CD4-positive, alpha-beta T cell treated with Interleukin-6 at 100 ng/mL for 8 hours (primary cell): ENCODE measurements at places on chromosomes 7 and 10.

GRCh38 chr10:86628311-86628710 is 26.0 kb upstream of the OPN4 start:
- no peak for DNase-seq

- no peak for DNase-seq
Observed at GRCh38 chr7:120837599-120837998, 20.3 kb downstream of the TSPAN12 start.

GRCh38 chr10:110218632-110219031 is 11.2 kb downstream of the MXI1 start:
- no peak for DNase-seq

GRCh38 chr10:42939685-42940366 is 137.0 kb upstream of the RET start:
- no peak for DNase-seq

DNA sequence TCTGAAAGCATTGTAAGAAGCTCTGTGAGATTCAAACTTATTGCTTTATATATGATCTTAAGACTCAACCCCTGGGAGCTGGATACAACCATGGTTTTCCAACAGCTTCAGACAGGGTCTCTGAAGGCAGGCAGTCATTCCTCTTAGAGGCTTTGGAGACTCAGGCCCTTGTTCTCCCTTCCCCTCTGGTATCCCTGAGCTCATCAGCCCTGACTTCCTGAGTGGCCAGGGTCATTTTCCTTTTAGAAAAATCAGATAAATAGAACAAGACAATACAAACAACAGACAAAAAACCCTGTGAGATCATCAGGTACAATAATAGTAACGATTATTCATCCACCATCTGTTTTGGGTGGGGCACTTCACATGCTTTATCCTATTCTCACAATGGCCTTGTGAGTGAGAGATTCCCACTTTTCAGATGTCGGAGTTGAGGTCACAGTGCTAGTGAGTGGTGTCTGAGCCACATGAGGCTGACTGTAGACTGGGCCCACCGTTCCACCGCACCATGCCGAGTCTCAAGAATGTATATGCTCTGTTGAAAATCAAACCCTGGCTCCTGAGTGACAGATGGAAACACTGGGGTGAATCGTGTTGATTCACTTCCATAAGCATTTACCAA is 144.2 kb downstream of the CXCL12 start:
- DNase-seq = no peak

GRCh38 chr7:1209097-1209496 is 23.6 kb upstream of the UNCX start:
- no peak for DNase-seq

GRCh38 chr10:102613785-102614184 is 30.5 kb upstream of the TRIM8 start:
- DNase-seq = no peak

DNA sequence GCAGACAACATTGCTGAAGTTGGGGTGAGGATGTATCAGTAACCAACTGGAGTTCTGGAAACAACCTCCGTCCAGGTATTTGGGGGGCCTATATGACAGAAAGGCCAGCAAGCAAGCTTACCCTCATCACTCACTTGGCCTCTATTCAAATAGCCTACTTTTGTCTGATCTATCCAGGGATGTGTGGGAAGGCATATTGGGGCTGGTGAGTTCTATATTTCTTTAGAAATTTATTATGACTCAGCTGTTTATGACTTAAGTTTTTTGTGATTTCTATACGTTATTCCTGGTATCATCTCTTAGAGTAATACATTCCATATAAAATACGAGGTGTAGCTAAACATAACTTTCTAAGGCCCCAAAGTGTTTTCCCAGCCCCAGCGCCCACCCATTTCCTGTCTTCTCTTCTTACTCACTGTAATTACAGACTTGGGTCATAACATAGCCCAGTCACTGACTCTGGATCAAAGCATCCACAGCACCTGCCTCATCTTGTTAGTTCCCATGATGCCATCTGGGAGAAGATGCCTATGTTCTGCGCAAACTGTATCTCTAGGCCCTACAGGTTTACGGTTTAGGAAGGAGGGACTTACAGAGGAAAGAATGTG is 18.1 kb downstream of the GARS1 start:
- DNase-seq = no peak

DNA sequence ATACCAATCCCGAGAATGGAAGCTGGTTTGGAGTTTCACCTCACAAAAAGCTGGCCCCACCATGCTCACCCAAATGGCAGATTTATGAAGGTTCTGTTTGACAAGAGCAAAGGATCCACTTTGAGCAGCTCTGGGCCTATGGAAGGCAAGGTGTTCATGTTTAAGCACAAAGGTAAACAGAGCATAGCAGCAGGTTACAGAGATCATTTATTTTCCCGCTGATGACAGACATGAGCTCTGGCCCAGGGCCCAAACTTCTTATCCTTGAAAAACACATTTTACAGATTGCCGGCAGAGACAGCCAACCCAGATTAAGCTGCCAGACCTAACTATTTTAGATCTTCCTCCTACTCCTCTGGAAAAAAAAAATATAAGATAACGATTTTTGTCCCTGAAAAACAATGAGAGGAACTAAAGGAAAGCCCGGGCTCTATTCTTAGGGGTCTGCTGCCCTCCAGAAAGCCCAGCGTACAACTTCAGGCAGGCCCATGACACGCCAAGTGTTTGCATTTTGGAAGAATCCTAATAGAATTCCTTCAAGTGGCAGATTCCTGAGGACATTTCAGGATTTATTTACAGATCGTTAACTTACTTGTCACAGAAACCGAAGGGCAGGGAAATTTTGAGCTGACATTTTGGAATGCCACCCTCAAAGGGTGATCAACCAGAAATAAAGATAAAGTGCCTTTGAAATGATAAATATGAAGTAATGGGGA is 40.0 kb downstream of the SYPL1 start:
- no peak for DNase-seq

DNA sequence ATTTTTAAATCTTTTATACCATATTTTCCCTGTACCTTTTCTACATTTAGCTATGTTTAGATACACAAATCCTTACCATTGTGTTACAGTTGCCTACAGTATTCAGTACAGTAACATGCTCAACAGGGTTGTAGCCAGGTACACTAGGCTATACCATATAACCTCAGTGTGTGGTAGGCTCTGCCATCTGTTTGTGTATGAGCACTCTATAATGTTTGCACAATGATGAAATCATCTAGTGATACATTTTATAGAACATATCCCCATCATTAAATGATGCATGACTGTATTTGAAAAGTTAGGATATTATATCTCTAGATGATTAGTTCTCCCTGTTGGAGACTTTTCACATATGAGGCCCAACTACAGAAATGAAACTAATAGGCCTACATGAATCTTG is 188.6 kb downstream of the STK31 start:
- no peak for DNase-seq

DNA sequence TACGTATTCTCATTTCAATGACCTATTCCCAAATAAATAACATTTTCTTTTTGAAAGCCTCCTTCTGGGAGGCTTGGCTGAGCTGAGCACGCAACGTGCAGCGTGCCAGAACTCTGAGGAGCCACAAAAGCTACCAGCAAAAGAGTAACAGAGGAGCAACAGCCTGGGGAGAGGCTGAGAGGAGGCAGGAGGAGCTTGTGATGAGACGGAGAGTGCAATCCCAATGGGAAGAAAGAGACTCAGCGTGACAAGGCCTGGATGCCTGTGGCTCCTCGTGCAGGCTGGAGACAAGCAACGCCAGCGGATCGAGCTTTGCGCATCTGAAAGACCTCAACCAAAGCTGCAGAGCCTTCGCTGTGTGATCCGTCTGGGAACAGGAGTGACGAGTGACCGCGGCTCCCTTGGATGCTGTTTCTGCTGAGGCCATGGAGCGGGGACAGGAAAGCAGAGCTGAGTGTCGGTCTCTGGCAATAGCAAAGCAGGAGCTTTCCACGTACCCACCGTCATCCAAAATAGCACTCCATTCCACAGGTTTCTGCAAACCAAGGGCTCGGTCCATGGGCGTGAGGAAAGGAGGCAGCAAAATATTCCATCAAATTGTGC is 171.7 kb upstream of the PFKP start:
- DNase-seq = no peak

DNA sequence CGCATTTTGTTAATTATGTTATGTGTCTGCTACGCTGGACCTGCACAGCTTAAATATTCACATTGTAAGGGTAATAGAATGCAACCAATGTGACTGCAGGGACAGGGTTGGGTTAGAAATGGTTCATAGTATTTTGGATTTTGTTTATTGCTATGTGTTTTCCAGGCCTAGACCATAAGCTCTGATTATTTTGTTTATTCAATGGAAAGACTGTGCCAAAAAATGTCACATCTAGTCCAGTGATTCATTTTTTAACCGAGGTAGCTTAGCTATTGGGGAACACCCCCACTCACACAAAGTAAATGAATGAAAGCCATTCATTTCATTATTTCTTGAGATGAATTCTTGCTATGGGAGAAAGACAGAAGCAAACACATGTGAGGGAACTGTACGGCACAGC is 516.5 kb upstream of the ANKRD30A start:
- DNase-seq = no peak

GRCh38 chr7:5470816-5471215 is 47.2 kb upstream of the TNRC18 start:
- no peak for DNase-seq

- DNase-seq = no peak
Observed at GRCh38 chr7:5495581-5496375, 72.1 kb upstream of the TNRC18 start.

GRCh38 chr7:144391823-144392255 is 11.7 kb downstream of the NOBOX start:
- peak; percentile 57 for DNase-seq

DNA sequence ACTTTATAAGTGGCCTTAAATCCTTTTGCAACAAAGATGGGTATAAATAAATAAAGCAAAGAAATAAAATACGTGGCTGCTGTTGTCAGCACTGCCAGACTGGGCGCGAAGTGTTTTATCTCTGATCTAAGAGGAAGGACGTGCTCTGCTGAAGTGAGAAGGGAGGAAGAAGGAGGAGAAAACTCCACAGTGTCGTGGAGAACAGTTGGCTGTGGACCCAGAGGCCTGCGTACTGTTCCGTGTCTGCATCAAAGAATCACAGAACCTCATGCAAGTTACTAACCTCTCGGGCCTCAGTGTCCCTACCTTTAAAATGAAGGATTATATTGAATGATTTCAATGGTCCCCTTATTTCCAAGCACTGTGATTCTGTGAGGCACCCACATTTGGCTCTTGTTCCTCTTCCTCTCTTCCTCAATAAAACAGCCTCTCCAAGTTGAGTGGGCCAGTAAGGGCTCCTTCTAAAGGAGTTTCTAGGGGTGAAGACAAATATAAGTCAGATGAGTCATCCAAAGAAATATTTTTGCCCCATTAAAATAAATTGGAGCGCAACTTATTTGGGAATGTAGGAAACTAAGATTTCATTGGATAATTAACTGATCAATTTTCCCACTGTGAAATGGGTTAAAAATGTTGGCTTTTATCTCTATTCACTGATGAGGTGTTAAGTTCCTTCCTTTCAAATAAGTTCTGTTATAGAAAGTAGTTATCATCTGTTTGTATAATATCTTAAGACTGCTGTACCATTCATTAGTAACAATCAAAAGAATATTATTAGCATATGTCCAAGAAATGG is 126.9 kb upstream of the EFCAB10 start:
- peak; percentile 25 for DNase-seq

DNA sequence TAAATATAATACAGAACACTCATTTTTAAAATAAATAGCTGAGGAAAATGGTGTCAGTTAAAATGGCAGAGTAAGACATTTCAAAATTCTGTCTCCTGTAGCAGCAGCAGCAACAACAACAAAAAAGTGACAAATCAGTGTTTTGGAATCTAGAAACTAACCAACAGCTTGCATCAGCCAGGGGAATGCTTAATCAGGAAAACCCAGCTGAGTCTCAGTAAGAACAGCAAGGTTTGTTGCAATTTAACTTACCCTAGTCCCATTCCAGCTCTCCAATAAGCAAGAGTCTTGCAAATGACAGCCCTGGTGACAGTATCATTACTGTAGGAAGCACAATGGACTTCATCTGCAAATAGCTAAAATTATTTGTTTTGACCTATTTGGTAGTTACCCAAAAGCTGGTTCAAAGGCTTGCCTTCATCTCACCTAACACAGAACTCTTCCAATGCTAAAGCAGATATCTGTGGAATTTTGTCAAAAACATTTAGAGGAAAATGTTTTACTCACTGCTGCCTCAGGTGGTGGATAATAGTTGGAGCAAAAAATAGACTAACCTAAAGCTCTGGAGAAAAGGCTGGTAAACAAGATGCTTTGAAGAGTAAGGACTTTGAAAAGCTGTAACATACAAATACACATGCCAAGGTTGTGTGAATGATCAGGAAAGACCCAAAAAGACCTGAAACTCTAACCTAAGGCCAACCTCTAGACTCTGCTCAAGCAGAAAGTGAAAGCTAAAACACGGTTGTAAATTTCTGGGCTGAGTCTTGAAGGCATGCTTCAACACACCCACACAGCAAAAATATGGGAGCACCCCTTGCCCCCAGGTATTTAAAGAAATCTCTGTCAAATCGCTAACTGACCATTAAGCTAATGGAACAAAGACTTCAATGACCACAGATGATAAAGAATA is 9.9 kb upstream of the ARHGAP22 start:
- DNase-seq = no peak

- no peak for DNase-seq
Observed at GRCh38 chr7:82839555-82839954, 323.1 kb downstream of the PCLO start.

DNA sequence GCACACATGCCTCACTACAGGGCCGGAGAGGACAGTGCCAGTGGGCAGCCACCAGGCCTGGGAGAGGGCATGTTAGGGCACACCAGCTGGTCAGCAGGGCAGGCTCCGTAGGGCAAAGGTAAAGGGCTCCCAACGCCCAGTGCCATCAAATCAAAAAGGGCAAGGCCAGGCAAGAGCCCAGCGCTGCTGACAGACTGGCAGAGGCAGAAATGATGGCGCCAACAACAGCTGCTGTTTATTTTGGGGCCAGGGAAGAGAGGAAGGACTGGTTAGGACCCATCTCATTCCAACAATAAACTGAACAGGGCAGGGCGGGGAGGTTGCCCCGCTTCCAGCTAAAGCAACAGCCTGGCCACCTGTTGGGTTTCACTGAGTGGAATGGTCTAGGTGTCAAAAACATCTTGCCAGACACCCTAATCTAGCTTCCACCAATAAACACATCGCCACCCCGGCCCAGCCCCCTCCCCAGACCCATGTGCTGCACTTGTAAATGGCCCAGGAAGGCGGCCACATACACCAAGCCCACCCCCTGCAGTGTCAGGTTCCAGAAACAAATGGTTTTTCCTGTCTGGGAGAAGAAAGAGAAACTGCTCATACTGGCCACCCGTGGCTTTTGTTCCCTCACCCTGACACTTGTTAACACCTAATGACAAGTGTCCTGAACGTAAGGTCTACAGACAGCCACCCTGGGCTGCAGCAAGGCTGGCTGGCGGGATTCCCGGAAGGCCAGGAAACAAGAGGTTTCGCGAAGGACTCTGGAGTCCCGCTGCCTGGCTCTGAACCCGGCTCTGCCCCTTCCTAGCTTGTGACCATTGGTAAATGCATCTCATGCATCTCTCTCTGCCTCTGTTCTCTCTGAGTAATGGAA is 15.3 kb downstream of the SH3PXD2A start:
- DNase-seq = no peak

- DNase-seq = no peak
Observed at GRCh38 chr10:115321360-115321759, 228.2 kb downstream of the ATRNL1 start.

- no peak for DNase-seq
Observed at GRCh38 chr7:146656988-146657387, 540.4 kb downstream of the CNTNAP2 start.

GRCh38 chr10:106573106-106573505 is 591.4 kb downstream of the SORCS1 start:
- DNase-seq = no peak
